ENCODE measurements at places on chromosomes 2 and 18.

DNA sequence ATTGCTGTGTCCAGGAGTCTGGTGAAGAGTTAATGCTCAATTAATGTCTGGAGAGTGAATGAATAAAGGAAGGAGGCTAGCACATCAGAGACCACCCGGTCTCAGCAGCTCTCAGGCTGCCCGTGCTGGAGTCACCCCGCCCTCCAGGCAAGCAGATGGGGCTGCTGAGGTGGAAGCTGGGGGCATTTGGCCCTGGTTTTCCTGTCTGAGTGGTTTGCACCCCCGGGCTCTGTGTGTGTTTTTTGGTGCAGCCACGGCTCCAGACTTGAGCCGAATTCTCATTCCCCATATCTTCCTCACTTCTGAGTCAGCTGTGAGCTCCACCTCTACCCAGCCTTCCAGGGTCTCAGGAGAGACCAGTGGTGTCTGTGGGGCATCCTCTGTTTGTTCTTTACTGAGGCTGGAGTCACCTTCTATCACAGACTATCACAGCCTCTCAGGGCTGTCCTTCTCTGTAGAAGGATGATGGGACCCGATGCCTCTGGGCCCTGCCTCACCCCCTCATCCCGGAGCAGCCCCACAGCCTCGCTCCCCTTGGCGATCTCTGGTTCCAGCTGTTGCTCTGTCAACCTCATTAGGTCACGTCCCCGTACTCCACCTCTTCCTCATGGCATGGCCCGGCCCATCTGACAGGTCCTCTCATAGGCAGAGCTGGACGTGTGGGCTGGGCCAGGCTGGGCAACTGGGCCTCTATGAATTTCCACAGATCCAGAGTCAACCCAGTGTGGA is 60.8 kb downstream of the HS1BP3 start:
- DNase-seq, result no peak

DNA sequence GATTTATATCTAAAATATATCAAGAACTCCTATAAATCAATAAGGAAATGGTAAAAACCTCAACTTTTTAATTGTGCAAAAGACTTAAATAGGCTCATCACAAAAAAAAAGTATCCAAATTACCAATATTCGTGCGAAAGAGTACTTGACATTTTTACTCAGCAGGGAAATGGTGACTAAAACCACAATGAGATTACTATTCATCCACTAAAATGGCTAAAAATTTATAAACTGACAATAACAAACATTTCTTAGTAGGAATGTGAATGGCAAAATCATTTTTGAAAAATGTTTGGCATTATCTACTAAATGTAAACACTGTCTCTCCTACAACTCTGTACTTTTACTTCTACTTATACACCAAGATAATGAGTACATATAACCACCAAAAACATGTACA is 184.8 kb upstream of the RND3 start:
- no peak for DNase-seq

DNA sequence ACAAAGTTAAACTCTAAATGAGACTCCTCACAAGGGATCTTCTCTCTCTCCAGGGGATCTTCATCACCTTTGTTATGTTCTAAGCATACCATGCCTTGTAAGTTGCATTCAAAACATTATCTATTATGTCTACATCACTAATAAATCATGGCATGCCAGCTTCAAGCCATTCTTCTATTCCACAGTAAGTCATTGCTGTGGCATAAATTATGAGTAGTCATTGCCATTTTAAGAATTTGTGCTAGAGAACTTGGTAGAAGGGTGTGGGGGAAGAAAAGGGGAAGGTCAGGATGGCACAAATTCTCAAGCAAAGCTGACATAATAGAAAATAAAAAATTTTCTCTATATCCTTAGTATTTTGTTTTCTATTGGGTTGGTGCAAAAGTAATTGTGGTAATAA is 33.5 kb downstream of the BARD1 start:
- DNase-seq, result no peak

GRCh38 chr2:28477087-28477486 is 18.8 kb upstream of the PLB1 start:
- no peak for DNase-seq

DNA sequence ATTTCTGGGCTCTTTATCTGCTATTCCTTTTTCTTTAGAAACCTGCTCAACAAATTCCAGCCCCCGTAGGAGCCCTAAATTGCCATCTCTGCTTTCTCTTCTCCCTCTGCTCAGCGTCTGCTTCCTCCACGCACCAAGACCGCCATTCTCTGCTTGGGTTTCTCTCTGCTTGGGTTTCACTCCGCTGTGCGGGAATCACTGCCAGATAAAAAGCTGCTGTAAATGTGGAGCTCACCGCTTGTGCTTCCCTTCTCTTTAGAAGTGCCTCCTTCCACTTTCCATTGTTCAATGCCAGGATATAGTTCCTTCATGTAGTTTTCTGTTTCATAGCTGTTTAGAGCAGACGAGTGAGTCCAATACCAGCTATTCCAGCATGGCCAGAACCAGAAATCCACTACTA is 45.9 kb downstream of the TMEM237 start:
- DNase-seq, result no peak

- DNase-seq, result no peak
Measured at GRCh38 chr18:10170375-10170774, 256.6 kb downstream of the VAPA start.

DNA sequence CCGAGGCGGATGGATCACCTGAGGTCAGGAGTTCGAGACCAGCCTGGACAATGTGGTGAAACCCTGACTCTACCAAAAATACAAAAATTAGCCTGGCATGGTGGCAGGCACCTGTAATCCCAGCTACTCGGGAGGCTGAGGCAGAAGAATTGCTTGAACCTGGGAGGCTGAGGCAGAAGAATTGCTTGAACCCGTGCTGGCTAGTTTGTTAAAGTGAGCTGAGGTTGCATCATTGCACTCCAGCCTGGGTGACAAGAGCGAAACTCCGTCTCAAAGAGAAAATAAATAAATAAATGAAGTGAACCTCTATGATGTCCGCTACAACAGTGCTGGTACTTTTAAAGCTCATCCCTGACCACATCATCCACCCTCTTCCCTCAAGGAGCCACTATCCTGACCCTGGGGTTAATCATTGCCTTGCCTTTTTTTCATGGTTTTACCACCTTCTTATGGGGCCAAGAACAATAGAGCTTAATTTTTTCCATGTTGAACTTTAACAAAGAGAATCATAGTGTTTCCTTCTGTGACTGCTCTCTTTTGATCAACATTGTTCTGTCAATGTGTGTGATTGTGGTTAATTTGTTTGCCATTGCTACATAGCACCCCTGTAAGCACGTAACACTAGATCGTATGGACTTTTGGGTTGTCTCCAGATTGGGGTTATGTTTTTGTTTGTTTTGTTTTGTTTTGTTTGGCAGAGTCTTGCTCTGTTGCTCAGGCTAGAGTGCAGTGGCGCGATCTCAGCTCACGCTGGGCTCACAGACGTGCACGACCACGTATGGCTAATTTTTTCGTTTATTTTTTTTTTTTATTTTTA is 17.1 kb upstream of the ATRAID start:
- no peak for DNase-seq

GRCh38 chr2:17104454-17104853 is 413.8 kb downstream of the RAD51AP2 start:
- DNase-seq, result no peak

- no peak for DNase-seq
Measured at GRCh38 chr2:30871440-30871839, 64.2 kb upstream of the CAPN13 start.

GRCh38 chr18:48605408-48605845 is 66.6 kb downstream of the CTIF start:
- no peak for DNase-seq

DNA sequence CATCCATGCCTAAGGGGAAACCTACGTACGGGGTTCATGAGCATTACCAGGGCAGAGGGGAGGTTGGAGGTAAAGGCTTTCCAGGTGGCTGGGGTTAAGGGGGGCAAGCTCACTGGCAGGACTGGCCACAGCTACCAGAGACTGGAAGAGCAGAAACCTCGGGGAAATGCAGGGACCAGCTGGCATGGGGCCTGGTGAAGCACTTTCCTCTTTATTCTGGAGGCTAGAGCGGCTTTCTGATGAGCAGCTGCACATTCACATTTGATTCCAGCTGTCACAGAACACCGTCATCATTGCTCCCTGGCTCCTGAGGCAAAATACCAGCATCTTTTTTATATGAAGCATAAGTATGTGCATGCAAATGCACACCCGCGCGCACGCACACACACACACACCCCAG is 28.7 kb upstream of the LRRC30 start:
- DNase-seq, result no peak

GRCh38 chr18:36578871-36579710 is 249.7 kb downstream of the TPGS2 start:
- no peak for DNase-seq

GRCh38 chr2:1713142-1713838 is 31.0 kb downstream of the PXDN start:
- DNase-seq, result no peak

DNA sequence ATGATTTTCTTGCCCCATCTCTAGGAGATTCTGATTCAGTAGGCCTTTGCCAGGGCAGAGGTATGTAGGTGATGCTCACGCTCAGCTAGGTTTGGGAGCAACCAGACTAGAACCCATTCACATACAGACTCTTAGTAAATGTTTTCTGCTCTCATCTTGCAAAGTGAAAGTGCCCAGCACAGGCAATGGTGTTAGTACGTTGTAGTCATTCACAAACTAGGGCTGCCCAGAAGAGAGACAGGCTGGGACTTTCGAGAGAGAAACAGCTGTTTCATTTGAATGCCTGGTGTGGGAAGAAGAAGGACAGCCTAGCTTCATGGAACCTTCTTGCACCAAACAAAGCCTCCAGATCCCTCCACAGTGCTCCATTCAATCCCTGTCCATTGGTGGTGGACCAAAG is 19.4 kb downstream of the DDX18 start:
- DNase-seq, result no peak

DNA sequence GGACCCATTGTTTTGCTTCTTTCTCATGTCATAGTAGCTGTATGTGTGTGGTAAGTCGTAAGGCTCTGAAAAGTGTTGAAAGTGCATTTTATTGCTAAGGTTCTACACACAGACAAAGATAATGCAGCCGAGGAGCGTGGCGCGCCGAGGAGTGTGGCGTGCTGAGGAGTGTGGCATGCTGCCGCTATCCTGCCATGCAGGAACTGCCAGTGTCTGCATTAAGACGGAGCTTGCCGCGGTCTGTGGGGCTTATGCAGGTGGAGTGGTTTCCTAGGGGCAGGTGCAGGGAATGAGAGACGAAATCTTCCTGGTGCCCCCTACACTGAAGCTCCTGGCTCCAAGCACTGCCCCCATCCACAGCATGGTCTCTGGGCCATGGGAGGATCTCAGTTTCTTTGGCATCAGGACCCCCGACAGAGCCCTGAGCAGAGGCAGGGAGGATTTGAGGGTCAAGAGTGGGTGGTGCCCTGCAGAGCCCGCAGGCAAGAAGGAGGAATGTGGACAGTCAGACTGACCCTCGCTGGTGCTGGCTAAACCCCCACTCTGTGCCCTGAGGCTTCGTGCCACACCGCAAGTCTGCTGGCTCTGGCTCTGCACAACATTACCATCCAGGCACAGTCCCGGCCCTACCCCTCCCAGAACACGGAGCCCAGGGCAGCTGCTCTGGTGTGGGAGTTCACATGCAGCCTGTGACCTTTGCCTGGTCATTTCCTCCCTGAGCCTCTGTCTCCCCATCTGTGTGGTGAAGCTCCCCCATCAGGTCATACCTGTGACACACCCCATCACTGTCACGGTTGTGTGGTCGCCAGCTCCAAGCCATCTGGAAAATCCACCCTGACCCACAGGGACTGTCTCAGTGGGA is 3.2 kb downstream of the SNED1 start:
- no peak for DNase-seq

GRCh38 chr2:56234241-56234640 is 50.5 kb downstream of the CCDC85A start:
- DNase-seq, result no peak

DNA sequence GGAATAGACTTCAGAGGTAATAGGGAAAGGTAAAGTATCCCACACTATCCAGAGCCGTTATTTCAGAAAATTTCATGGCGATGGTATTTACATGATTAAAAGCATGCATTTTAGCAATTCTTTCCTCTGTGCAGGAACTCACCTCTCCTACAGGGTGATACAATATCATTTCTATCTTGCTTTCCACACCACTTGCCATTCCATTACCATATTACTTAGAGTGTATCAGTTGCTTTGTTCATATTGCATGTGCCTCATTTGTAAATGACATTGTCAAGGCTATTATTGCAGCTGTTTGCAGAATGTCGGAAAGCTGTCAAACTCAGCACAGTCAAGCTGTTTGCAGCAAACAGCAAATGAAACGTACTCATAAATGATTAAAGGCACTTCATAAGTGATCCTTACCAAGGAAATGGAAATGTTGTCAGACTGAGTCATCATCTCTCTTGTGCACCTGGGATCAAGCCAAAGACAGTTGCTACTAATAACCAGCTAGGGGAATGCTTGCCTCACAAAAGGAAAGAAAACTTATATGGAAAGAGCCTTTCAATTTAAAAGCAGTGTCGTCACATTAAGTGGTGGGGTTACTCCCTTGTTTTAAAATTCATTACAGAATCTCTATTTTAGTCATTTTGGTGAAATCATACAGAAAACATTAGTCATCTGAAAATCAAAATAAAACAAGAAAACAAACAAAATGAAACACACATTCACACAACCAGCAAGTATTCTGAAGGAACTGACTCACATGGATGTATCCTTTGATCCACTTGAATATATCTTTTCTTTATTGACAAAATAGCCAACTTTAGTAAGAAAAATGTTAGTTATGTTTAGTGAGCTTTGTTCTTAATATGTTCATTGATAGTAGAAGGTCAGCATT is 1064.1 kb upstream of the CNTNAP5 start:
- no peak for DNase-seq

DNA sequence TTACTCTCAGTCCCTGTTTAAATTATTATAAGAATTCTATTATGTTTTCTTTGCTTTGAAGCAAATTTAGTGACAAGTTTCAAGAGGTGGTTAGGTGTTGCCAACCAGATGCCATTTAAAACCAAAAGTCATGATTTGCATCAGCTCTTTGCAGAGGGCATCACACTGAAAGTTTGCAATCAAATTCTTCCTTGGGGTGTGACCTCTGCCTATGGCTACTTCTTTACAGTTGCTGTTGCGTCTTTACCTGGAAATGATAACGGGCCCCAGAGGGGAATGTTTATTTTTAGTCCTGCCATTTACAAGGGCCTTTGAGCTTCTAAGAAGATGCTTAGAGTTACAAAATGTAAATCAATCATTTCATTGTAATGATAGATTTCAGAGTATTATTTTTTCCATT is 561.0 kb downstream of the ARHGAP15 start:
- DNase-seq, result no peak

DNA sequence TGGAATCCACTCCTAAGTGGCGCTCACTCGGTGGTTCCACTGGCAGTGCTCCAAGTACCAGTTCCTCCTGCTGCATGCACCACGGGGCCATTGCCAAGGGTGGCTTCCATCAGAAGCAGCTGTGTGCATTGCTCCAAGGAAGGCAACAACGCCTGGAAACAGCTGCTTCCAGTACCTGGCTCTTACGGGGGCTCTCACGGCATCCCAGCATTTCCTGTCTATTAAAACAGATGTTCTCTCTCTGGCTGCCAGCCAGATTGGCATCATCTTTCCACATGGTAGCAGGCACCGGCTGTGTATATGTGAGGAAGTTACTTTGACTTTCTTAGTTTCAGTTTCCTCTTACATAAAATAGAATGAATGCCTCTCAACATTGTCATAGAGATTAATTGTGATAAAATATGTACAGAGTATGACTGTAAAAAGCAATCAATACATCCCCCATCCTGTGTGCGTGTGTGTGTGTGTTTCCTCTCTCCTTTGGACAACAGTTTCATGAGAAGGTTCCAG is 84.9 kb downstream of the CMPK2 start:
- peak; percentile 4 for DNase-seq

GRCh38 chr2:149087751-149088150 is 49.3 kb downstream of the LYPD6B start:
- no peak for DNase-seq

All from stimulated activated CD8-positive, alpha-beta memory T cell treated with anti-CD3 and anti-CD28 coated beads, Interleukin-4, amount 100 ng/mL, for 24 hours (primary cell).